Aorta (tissue), 5 donors: ENCODE measurements at places on chromosomes 3 and 15. TPM values are rescaled to one million over a fixed set of nuclear protein-coding genes. Genes with fewer than 3 reads are reported as not detected.

DNA sequence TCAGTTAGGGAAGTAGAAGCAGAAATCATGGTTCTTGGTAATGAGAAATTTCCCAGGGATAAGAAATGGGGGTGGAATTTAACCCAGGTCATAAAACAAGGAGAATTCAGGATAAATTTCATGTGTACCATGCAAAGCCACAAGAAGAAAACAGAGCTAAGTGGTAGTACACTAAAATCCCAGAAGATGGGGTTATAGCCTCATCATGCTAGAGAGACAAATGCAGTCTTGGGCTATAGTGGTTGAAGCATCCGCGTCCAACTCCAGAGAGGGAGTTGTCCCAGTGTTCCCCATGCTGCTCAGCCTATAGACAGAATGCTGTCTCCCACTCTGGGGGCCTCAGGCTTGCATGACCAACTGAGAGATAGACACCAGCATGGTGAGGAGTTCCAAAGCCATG is 36.2 kb upstream of the CLRN1 start:
- no peaks in the 10 kb centered on the region for H3K27me3 ChIP-seq
- no peaks in the 10 kb centered on the region for H3K4me1 ChIP-seq
- no peak overlapping the region for H3K27ac ChIP-seq
- DNase-seq, result no peak
- H3K4me3 ChIP-seq, result no peak overlapping the region

DNA sequence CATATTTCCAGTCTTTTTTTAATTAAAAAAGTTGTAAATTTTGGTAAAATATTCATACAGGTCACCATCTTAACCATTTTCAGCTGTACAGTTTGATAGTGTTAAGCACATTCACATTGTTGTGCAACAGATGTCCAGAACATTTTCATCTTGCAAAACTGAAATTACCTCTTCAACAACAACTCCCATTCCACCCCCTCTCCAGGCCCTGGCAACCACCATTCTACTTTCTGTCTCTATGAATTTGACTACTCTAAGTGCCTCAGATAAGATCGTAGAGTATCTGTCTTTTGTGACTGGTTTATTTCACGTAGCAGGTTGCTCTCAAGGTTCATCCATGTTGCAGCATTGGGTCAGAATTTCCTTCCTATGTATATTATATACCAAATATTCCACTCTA is 76.0 kb downstream of the SLCO3A1 start:
- no peaks in the 10 kb centered on the region for H3K27me3 ChIP-seq
- H3K36me3 ChIP-seq, result no peaks in the 10 kb centered on the region
- no peak overlapping the region for H3K4me3 ChIP-seq
- DNase-seq, result no peak
- no peak overlapping the region for H3K27ac ChIP-seq

DNA sequence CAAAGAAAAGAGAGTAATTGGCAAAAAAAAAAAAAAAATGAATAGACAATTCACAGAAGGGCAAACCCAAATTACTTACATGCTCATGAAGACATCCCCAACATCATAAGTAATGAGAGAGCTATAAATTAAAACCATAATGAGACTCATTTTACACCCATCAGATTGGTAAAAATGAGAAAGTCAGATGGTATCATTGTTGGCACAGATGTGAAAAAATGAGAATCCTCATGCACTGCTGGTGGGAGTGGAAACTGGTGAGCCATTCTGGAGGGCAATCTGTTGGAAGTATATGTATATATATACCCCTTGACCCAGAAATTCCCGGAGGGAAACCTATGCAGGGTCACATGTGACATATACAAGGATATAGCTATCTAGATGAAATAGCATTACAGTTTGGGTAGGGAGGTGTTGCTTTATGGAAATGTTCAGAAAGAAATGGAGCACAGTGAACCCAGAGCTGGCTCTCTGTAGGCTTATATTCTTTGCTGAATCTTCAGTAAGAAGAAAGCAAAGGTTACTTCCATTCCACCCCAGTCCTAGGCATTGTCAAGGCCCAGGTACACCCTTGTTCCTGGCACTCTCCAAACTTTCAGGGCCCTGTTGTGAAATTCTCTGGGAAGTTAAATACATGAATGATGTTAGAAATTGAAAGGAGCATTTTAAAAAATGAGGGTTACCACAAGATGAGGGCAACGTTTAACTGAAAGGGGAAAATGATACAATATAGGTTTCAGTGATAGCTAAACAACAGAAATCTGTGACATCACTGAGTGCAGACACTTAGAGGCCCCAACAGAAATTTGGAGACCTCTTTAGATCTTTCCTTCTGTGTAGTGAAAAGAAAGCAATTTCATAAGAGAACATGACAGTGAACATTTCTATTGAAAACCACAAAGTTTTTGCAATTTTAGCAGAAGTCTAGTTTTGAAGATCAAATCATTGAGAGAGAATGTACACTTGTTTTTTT is 132.7 kb upstream of the TPRG1 start:
- H3K36me3 ChIP-seq, result no peaks in the 10 kb centered on the region
- no peak for DNase-seq
- H3K4me3 ChIP-seq, result no peak overlapping the region
- H3K27me3 ChIP-seq, result no peaks in the 10 kb centered on the region

DNA sequence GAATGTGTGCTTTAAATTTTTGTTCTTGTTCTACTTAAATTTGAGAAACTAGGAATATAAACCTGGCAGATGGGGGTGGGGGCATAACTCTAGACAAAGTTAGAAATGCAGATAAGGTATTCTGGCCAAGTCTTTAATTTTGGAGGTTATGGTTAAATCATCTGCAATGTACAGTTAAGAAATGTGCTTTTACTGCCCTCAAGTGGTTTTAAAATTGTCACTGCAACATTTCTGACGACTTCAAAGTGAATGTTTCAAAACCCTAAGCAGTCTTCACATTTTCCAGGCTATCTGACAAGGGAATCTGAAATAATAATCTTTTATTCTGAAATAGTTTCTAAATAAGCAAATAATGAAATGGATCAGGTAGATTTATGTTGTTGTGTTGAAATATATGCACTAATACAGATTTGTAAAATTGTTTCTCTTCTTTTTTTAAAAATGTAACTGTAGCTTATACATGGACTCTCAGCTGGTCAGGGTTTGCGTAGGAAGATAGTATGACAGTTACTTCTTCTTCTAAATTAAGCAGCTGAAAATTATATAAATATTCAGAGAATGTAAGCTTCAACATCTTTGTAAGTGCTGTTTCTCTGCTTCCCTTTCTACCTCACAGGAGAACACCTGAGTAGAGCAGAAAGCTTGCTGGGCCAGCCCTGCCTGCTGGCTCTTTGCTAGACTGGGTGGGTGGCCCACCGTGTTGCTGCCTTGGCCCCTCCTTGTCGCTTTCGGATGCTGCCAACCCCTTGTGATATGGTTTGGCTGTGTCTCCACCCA is 45.0 kb downstream of the SUCNR1 start:
- H3K4me1 ChIP-seq, result no peaks in the 10 kb centered on the region
- H3K36me3 ChIP-seq, result no peaks in the 10 kb centered on the region
- H3K27me3 ChIP-seq, result no peaks in the 10 kb centered on the region

DNA sequence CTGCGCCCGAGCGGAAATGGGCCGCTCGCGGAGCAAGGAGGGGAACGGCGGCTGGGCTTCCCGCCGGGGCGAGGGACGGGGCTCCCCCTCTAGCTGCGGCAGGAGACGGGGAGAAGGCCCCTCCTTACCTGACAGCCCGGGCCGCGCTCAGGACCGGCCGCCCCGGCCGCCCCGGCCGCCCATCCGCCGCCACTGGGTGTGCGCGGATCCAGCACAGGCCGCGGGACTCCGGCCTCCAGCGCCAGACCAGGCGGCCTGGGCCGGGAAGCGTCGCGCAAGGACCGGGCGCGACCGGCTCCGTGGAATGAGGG is 296 bp downstream of the TPRA1 start:
- H3K4me1 ChIP-seq, result no peaks in the 10 kb centered on the region
- H3K27me3 ChIP-seq, result no peaks in the 10 kb centered on the region
- DNase-seq, result no peak
- H3K36me3 ChIP-seq, result no peaks in the 10 kb centered on the region
- H3K27ac ChIP-seq, result peak overlapping the region; percentile 18
- H3K4me3 ChIP-seq, result peak overlapping the region; percentile 89

DNA sequence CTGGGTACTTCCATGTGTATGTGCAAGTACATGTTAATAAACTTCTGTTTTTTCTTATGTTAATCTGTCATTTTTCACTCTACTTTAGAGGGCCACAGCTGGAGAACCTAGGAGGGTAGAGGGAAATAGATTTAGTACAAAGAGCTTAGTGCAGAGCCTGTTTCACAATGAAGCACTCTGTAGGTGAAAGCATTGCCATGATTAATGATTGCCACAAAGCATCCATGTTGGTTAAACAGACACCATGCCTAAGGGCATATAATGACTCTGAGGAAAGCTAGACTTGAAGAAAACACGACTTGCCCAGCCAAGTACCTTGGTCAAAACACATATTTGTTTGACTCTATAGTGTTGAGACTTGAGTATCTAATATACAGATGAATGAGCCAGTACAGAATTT is 338.4 kb downstream of the FHIT start:
- no peak overlapping the region for H3K4me3 ChIP-seq
- no peaks in the 10 kb centered on the region for H3K4me1 ChIP-seq
- no peaks in the 10 kb centered on the region for H3K27me3 ChIP-seq
- no peak overlapping the region for H3K27ac ChIP-seq

- H3K4me1 ChIP-seq, result peaks cover 16% of the 10 kb centered on the region
- H3K4me3 ChIP-seq, result no peak overlapping the region
- H3K27ac ChIP-seq, result no peak overlapping the region
Observed at GRCh38 chr3:159819676-159820075, 169.0 kb upstream of the IL12A start.

Gene MGLL
- 72.6 TPM for total RNA-seq

Gene DNAH1
- total RNA-seq, result 24.1 TPM

Gene TRAIP
- total RNA-seq, result 0.94 TPM

Gene SYNPR
- not detected for total RNA-seq

Gene ENTPD3
- 1.6 TPM for total RNA-seq

Gene CHRNA5
- total RNA-seq, result 0.84 TPM
